T follicular helper cell (primary cell): ENCODE measurements at places on chromosomes 3 and 15.

- DNase-seq = no peak
Observed at GRCh38 chr15:79396850-79397249, 35.3 kb upstream of the MINAR1 start.

DNA sequence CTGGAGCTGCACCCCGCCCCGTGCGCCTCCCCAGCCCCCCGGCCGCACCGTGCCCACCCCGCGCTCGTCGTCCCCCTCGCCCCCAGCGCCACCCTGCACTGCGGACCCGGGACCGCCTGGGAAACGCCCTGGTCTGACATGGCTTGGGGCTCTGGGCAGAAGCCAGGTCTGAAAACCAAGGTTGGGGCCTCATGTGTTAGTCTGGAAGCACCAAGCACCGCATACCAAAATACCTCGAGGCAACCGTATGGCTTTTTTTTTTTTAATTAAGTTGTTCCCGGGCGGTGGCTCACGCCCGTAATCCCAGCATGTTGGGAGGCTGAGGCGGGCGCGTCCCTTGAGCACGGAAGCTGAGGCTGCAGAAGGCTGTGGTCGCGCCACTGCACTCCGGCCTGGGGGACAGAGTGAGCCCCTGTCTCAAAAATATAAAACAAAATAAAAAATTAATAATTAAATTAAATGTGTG is 91.5 kb upstream of the CHD2 start:
- DNase-seq = no peak

- DNase-seq = no peak
Observed at GRCh38 chr3:107588217-107588616, 65.5 kb downstream of the BBX start.

DNA sequence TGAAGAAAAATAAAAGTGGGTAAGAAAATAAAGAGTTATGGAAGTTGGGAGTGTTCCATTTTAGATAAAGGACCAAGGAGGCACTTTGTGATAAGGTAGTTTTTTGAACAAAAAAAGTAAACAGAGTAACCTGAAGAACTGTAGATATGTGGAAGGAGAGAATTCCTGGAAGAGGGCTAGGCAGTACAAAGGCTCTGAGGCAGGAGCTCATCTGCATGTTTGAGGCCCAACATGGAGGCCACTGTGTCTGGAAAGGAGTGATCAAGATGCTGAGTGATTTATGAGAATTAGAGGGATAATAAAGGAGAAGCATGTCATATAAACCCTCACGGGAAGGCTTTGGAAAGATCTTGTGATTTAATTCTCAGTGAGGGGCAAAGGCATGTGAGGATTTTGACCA is 126.5 kb downstream of the DTWD1 start:
- no peak for DNase-seq

DNA sequence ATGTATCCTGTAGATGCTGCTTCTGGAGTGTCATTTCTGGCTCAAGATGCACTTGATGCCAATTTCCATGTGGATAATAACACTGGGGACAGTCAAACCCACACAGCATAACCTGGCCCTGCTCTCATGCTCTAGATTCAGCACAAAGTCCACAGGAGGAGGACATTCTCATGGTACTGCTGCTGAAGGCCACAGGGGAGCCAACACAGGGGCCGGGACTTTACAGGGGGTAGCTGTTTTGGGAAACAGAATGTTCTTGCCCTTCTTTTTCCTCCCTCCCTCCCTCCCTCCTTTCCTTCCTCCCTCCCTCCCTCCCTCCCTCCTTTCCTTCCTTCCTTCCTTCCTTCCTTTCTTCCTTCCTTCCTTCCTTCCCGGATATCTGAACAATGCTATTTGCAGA is 477.4 kb downstream of the PDCD6IP start:
- no peak for DNase-seq

GRCh38 chr3:133376810-133377209 is 23.0 kb upstream of the BFSP2 start:
- DNase-seq = no peak

DNA sequence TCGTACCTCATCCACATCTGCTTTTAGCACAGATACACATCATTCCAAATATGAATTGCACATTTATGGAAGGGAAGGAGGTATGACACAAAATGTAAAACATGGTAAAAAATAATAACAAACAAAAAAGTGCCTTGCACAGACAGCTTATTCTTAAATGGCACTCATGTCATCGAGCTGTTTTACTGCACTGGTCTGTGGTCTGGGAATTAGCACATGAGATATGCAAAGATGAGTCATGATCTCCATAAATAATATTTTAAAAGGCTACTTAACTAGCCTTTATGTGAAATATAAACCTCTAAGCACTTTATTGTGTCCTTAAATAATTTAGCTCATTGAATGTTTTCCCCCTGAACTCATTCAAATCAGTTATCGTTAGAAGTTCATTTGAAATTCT is 142.2 kb upstream of the ZNF385D start:
- DNase-seq = no peak

- DNase-seq = no peak
Observed at GRCh38 chr3:160665784-160666526, 11.0 kb upstream of the ARL14 start.

GRCh38 chr15:47439146-47440111 is 277.9 kb upstream of the SEMA6D start:
- no peak for DNase-seq

DNA sequence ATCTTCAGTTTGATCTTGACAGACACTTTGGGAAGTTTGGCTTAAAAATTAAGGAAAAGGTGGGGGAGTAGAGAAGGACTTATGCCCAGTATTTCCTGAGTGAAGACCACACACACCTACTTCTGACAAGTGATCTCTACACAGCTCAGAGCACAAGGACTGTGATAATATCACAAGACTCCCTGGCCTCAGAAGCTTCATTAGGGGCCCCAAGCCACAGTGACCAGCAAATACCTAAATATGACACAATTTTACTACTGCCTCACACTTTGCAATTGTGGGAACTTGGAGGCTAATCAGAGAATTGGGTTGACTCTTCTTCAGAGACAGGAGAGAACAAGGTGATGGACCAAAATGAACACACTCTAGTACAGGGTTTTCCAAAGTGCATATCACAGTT is 2.6 kb downstream of the ILDR1 start:
- no peak for DNase-seq

- DNase-seq = no peak
Observed at GRCh38 chr15:97678656-97679055, 281.8 kb upstream of the ARRDC4 start.

GRCh38 chr3:138361561-138361971 is 13.2 kb downstream of the MRAS start:
- no peak for DNase-seq

DNA sequence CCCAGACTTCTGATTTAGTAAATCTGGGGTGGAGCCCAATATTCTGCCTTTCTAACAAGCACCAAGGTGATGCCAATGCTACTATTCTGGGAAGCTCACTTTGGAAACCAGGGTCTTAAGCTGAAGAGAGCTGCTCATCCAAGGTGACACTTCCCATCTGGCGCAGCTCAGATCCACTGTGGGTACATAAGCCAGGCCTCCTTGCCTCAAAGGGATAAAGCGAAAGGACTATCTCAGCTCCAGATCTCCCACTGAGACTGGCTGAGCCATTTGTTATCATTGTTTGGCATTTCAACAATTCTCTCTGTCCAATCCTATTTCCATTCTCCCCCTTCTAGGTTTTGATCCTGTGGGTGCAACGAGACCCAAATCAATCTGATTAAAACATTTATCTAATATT is 323.8 kb downstream of the GBE1 start:
- DNase-seq = no peak

GRCh38 chr3:42982645-42983412 is 3.7 kb downstream of the GASK1A start:
- DNase-seq = no peak

DNA sequence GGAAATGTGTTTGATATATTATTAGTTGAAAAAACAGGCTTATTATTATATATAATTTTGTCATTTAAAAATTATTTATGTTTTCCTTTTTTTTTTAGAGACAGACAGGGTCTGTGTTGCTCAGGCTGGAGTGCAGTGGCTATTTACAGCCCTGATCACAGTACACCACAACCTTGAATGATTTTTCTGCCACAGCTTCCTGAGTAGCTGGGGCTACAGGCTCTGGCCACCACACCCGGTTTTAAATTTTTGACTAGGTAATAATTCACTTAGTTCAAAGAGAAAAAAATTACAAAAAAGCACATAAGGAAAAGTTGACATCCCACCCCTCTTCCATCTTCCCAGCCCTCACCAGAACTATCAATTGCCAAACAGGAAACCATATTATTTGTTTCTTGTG is 4.7 kb upstream of the CEMIP start:
- DNase-seq = no peak

DNA sequence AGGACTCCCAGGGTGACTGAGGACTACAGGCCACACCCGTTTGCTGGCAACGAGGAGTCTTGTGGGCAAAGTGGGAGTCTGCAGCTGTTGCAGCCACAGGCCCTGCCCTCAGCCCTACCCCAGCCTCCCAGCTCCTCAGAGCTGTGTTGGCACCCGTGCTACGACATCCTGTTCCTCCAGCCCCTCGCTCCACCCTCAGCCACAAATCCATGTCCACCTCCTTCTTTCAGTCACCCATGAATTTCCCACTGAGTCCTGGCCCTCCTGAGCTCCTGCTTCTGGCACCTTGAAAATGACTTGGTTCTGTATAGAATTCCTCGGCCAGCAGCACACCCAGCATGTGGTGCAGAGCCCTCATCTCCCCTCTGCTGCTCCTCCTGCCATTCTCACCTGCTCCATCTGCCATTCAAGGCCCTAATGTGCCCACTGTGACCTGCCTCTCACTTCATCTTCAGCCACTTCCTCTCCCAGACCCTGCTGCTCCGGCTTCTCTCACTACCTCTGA is 20.9 kb upstream of the VILL start:
- no peak for DNase-seq

- no peak for DNase-seq
Observed at GRCh38 chr15:78101423-78102105, 9.2 kb downstream of the SH2D7 start.

- DNase-seq = peak; percentile 95
Observed at GRCh38 chr3:52455283-52456168, at the start of gene NISCH. Gene NISCH (plus strand): TSS chr3:52455604. CDS start chr3:52455642, 38 bp downstream.
